ENCODE measurements at places on chromosomes 6 and 20. TPM values are rescaled to one million over a fixed set of nuclear protein-coding genes. Genes with fewer than 3 reads are reported as not detected.

DNA sequence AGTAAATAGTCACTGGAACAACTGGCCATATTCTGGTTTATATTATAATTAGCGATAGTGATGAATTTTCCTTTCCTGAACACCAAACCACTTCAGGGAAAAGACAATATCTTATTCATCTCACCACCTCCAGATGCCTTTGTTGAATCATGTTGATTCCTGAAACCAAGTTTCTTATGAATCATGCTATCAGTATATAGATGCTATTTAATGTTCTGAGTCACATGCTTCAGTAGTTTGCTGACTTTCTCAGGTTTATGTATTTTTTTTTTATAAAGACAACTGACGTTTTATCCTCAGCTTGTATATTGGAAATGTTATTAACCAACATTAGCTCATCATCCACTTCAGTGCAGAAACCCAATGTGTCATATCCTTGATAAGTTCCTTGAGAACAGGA lies 710.2 kb upstream of the POU3F2 start:
- no peaks in the 10 kb centered on the region for H3K4me1 ChIP-seq
- no peak overlapping the region for H3K27ac ChIP-seq
- no peaks in the 10 kb centered on the region for H3K36me3 ChIP-seq
- no peak overlapping the region for H3K4me3 ChIP-seq

DNA sequence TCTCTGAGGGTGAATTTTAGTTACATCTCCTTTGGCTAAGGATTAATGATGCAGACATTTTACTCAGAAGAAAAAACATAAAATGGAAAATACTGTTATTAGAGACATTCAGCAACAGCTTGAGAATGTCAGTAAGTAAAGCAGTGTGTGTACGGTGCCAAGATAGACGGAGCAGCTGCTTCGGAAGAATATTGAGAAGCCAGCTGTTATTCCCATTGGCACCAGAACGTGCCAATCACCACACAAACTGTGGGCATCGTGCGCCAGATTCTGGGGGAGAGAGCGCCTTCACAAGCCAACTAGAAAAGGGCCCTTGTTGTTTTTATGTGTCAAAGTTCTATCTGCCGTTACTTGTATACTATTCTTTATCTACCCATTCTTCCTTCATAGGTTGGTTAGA lies 163.4 kb downstream of the MTFR2 start:
- H3K27me3 ChIP-seq, result peaks cover 26% of the 10 kb centered on the region
- no peak for DNase-seq
- H3K4me1 ChIP-seq, result no peaks in the 10 kb centered on the region

- no peak overlapping the region for H3K27ac ChIP-seq
- DNase-seq, result no peak
- no peaks in the 10 kb centered on the region for H3K4me1 ChIP-seq
- peaks cover 2% of the 10 kb centered on the region for H3K36me3 ChIP-seq
- no peak overlapping the region for H3K4me3 ChIP-seq
These were observed 77.4 kb upstream of the SULF2 start for GRCh38 chr20:47862574-47863240.

DNA sequence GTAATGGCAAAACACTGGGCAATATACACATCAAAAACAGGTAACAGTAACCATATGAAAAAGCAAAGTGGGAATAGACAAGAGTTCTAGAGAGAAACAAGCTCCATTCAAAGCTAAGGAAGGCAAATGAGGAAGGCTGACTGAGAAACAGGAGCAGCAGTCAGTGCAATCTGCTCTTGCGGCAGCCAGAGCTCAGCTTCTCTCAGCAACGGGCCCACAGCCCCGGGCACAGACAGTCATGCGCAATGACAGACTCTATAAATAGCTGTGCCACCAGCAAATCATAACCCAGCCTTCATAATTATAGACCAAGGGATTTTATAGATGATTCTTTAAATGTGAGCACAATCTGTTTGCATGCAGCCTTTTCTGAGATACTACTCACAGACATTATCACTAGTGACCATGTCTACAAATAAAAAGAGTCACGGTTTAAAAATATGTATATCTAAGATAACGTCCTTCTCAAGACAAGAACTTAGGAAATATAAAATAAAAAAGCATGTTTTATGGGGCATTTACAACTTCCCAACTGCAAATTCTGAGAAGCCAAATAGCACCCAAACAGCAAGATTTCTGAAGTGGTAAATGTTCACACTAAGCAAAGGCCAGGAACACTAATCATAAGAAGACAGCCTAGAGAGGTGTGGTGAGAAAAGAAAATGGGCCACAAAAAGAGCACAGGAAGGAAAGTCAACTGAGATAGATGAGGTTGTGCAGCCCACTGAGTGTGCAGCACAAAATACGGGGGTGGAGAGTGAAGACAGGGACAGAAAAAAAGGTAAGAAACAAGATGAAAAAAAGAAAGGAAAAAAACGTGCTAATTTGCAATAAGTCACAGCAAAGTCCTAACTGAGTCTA lies 39.9 kb upstream of the BEND6 start:
- DNase-seq, result no peak
- no peak overlapping the region for H3K27ac ChIP-seq
- H3K4me1 ChIP-seq, result no peaks in the 10 kb centered on the region
- no peaks in the 10 kb centered on the region for H3K27me3 ChIP-seq

DNA sequence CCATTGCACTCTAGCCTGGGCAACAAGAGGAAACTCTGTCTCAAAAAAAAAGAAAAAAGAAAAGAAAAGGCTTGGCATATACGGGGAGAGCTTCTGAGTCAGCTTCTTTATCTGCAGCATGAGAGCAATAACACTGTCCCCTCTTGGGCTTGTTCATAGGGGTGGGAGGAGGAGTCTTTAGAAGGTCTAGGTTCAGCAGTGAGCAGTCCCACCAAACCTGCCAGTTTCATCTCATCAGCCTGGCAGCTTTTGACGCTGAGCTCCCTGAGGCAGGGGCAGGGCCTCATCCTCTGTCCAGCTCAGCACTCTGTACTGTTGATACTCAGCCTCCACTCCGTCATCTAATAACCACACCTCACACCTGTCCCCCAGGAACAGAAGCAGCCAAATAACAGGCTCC lies 5.6 kb upstream of the C6orf132 start:
- H3K4me3 ChIP-seq, result no peak overlapping the region
- peaks cover 2% of the 10 kb centered on the region for H3K4me1 ChIP-seq
- H3K36me3 ChIP-seq, result peaks cover 3% of the 10 kb centered on the region
- H3K27me3 ChIP-seq, result peaks cover 23% of the 10 kb centered on the region
- H3K27ac ChIP-seq, result no peak overlapping the region

DNA sequence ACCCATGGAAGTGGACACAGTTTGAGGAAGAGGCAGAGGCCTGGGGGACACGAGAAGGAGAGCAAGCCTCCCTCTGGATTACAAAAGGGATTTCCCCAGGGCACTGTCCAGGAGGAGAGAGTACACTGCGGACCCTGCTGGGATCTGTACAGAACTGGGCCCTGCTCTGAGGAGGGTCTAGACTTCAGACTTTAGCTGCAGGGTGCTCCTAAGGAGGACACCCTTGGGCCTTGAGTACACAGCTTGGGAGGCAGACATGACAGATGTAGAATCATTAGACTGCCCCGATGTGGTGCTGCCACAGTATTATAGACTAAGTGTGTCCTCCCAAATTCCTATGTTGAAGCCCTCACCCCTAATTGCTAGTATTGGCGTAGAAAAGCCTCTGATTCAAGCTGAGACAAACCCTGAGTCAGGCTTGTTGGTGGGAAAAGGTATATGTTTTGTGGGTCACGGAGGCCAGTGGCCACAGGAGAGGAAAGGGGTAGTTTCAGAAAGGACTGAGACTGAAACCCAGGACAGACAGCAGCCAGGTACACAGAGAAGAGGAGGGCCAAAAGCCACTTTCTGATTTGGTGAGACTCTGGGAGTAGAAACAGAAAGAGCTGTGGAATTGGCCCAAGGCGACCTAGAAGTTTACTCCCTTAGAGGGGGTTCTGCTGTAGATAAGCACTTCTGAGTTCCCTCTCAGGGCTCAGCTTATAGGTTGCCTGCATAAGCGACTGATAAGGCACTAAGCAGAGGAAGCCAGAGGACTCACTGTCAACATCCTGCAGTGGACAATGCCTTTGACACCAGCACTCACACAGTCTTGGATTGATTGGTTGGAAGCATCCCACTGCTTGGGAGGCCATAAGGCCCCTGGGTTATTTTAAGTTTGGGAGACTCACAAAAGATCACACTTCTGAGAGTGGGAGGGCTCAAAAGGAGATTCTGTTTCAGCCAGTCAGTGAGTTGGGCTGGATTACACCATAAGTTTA lies 16.5 kb upstream of the SH3BGRL2 start:
- no peak for DNase-seq
- no peak overlapping the region for H3K4me3 ChIP-seq
- H3K27ac ChIP-seq, result no peak overlapping the region
- H3K27me3 ChIP-seq, result peaks cover 26% of the 10 kb centered on the region

MOCS3 gene
- 3.8 TPM for total RNA-seq

GABRR2 gene
- total RNA-seq, result 1.4 TPM

PRSS16 gene
- total RNA-seq, result 2.0 TPM

WDR46 gene
- 38.6 TPM for total RNA-seq

GTSF1L gene
- total RNA-seq, result not detected

VGLL2 gene
- not detected for total RNA-seq

WFDC5 gene
- not detected for total RNA-seq

TRIM10 gene
- total RNA-seq, result not detected

LTB gene
- total RNA-seq, result 791 TPM
